ENCODE measurements at places on chromosomes 1 and 21. TPM values are rescaled to one million over a fixed set of nuclear protein-coding genes. Genes with fewer than 3 reads are reported as not detected.

DNA sequence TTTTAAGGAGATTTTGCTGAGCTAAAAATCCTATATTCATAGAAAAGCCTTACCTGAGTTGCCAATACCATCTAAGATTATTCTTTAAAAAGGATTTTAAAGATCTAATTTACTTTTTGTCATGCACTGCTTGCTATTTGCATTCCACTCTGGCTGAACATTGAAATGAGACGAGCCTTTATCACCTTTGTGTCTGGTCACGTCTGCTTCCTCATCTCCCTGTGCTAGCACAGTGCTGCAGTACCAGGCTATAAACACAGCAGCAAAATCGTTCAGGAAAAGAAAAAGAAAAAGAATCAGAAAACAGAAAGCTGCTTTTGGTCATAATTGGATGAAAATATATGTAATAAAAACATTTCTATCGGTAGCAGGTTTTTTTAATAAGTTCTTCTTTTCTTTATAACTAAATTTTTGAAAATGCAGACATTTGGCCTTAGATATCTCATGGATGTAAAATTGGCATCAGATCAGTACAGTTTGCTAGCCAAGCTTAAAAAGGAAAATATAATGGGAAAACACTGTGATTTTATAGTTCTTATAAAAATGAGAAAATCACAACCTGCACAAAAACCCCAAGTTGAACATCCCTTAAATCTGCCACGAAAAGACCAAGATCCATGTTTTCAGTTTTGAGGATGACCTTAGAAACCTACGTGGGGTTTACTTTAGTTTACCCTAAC lies 735.7 kb upstream of the CXADR start:
- H3K36me3 ChIP-seq: no peaks in the 10 kb centered on the region
- DNase-seq: no peak
- H3K4me1 ChIP-seq: no peaks in the 10 kb centered on the region
- no peak overlapping the region for H3K27ac ChIP-seq
- H3K27me3 ChIP-seq: no peaks in the 10 kb centered on the region

Gene LRRC38
- total RNA-seq: 0.17 TPM

DNA sequence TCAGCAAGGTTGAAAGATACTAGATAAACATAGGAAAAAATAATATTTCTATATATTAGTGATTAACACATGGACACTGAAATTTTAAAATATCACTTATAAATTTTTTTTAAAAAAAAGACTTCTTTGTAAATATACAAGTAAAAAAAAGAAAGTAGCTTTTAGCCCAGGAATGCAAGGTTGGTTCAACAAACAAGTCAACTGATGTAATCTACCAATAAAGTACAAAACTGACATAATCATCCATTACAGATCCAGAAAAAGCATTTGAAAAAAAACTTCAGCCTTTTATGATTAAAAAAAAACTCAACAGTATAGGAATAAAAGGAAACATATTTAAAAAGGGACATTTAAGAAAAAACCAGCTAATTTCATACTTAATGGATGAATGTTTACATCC lies 48.4 kb downstream of the TRMT1L start:
- H3K36me3 ChIP-seq: no peaks in the 10 kb centered on the region
- no peaks in the 10 kb centered on the region for H3K4me1 ChIP-seq
- no peak overlapping the region for H3K4me3 ChIP-seq
- no peak for DNase-seq
- no peak overlapping the region for H3K27ac ChIP-seq

- no peak for DNase-seq
- H3K4me3 ChIP-seq: no peak overlapping the region
- no peak overlapping the region for H3K27ac ChIP-seq
- H3K27me3 ChIP-seq: no peaks in the 10 kb centered on the region
- no peaks in the 10 kb centered on the region for H3K4me1 ChIP-seq
- H3K36me3 ChIP-seq: no peaks in the 10 kb centered on the region
These were observed 78.3 kb downstream of the ATP1B1 start for GRCh38 chr1:169184812-169185211.

GRCh38 chr1:197441999-197442414 lies 174.0 kb downstream of the CRB1 start:
- H3K4me3 ChIP-seq: no peak overlapping the region
- H3K4me1 ChIP-seq: no peaks in the 10 kb centered on the region
- no peaks in the 10 kb centered on the region for H3K27me3 ChIP-seq
- no peaks in the 10 kb centered on the region for H3K36me3 ChIP-seq
- no peak for DNase-seq
- H3K27ac ChIP-seq: no peak overlapping the region

GRCh38 chr1:219402925-219403324 lies 210.0 kb downstream of the ZC3H11B start:
- H3K27ac ChIP-seq: no peak overlapping the region
- no peak for DNase-seq
- H3K4me1 ChIP-seq: peaks cover 4% of the 10 kb centered on the region
- no peaks in the 10 kb centered on the region for H3K27me3 ChIP-seq
- no peaks in the 10 kb centered on the region for H3K36me3 ChIP-seq
- H3K4me3 ChIP-seq: no peak overlapping the region

Gene PTBP2
- 14.7 TPM for total RNA-seq

Gene FALEC
- total RNA-seq: 1.0 TPM

Gene CFHR3
- total RNA-seq: 0.23 TPM

- H3K36me3 ChIP-seq: no peaks in the 10 kb centered on the region
- H3K27ac ChIP-seq: no peak overlapping the region
- H3K4me3 ChIP-seq: no peak overlapping the region
These were observed 624.2 kb downstream of the PLPP3 start for GRCh38 chr1:55955016-55955621.

DNA sequence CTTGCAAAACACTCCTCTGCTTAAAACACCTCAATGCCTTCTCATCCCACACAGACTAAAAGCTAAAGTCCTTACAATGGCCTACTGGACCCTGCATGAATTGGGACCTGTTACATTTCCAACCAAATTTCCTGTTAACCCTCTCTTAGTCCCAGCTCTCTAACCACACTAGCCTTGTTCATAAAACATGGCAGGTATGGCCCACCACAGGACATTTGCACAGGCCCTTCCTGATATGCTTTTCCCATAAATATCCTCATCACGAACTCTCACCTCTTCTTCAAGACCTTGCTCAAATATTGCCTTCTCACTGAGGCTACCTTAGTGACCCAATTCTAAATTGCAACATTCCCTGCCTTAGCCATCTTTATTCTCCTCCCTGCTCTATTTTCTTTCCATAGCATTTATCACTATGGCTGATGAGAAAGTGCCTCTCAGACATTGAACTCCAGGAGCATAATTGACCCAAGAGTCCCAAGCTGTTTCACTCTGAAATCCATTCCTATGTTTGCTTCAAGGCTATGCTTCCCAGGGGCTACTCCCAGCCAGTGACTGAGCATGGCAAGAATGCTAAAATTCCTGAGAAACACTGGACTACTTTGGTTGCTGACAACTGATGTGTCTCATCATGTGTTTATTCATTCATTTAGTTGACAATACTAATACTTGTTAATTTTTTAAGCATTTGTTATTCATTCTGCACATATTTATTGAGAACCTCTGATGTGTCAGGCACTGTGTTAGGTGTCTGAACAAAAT lies 2.7 kb upstream of the PALMD start:
- no peaks in the 10 kb centered on the region for H3K27me3 ChIP-seq

Gene GLRX2
- 19.0 TPM for total RNA-seq

GRCh38 chr1:216596281-216596862 lies 126.9 kb downstream of the ESRRG start:
- no peaks in the 10 kb centered on the region for H3K36me3 ChIP-seq
- no peak overlapping the region for H3K27ac ChIP-seq

Gene EXTL1
- 0.49 TPM for total RNA-seq

Gene PLA2G2F
- not detected for total RNA-seq

- DNase-seq: no peak
- no peaks in the 10 kb centered on the region for H3K36me3 ChIP-seq
These were observed 20.6 kb downstream of the MATN1 start for GRCh38 chr1:30702823-30703222.

- H3K36me3 ChIP-seq: no peaks in the 10 kb centered on the region
- no peak overlapping the region for H3K4me3 ChIP-seq
- H3K27ac ChIP-seq: no peak overlapping the region
- no peak for DNase-seq
- no peaks in the 10 kb centered on the region for H3K4me1 ChIP-seq
These were observed 6.8 kb downstream of the COL18A1 start for GRCh38 chr21:45411810-45412206.

- no peak for DNase-seq
- H3K4me1 ChIP-seq: peaks cover 26% of the 10 kb centered on the region
- H3K27ac ChIP-seq: no peak overlapping the region
These were observed 9.0 kb upstream of the HTR6 start for GRCh38 chr1:19655718-19656080.

DNA sequence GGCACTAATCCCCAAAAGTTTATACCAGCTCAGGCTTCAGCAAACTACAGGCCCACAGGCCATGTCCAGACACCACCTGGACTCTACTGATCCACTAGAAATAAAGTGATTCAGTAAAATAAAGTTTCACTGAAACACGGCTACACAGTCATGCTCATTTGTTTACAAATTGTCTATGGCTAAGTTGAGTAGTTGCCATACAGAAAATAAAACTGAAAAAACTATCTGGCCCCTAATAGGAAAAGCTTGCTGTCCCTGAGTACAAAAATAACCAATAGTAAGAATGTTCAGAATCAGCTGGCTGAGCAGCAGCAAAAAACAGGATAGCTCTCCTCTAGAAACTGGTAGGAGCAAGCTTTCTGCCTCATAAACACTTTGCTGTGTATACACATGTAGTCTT lies 221.5 kb downstream of the RERE start:
- no peak overlapping the region for H3K4me3 ChIP-seq
- H3K36me3 ChIP-seq: no peaks in the 10 kb centered on the region
- no peak for DNase-seq
- no peaks in the 10 kb centered on the region for H3K27me3 ChIP-seq
- peaks cover 25% of the 10 kb centered on the region for H3K4me1 ChIP-seq
- no peak overlapping the region for H3K27ac ChIP-seq

Gene CFAP45
- 1.9 TPM for total RNA-seq

- H3K27ac ChIP-seq: no peak overlapping the region
- DNase-seq: no peak
- H3K36me3 ChIP-seq: no peaks in the 10 kb centered on the region
- H3K4me1 ChIP-seq: no peaks in the 10 kb centered on the region
- no peak overlapping the region for H3K4me3 ChIP-seq
These were observed 58.9 kb upstream of the COL6A1 start for GRCh38 chr21:45922648-45923047.

GRCh38 chr1:246930830-246931548 lies 759 bp downstream of the AHCTF1 start:
- peaks cover 13% of the 10 kb centered on the region for H3K36me3 ChIP-seq
- H3K4me1 ChIP-seq: peaks cover 16% of the 10 kb centered on the region
- peak; percentile 82 for DNase-seq

Gene CHIA
- total RNA-seq: 6.3 TPM

Gene TRPM2
- total RNA-seq: 10.0 TPM

Gene CR1
- 11.4 TPM for total RNA-seq

DNA sequence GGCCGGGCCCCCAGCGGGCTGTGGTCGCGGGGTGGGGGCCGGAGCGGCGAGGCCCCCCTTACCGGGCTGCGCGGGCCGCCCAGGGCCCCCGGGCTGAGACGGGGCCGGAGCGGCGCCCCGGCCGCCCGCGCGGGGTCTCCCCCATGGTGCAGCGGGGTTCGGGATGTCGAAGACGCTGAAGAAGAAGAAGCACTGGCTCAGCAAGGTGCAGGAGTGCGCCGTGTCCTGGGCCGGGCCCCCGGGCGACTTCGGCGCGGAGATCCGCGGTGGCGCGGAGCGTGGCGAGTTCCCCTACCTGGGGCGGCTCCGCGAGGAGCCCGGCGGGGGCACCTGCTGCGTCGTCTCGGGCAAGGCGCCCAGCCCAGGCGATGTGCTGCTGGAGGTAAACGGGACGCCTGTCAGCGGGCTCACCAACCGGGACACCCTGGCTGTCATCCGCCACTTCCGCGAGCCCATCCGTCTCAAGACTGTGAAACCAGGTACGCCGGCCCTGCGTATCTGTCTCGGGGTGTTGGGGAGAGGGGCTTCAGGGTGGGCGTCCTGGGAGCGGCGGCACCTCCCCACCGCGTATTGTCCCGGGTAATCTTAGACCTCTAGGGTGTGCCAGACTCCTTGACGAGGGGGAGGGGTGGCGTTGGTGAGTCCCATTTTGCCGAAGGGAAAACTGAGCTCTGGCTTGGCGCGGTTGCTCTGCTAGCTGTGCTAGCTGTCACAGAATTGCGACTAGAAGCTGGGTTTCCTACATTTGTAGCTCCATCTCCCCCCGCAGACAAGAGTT lies 745 bp downstream of the MAGI3 start:
- H3K27ac ChIP-seq: peak overlapping the region; percentile 86
- H3K4me3 ChIP-seq: peak overlapping the region; percentile 87
- H3K36me3 ChIP-seq: no peaks in the 10 kb centered on the region

DNA sequence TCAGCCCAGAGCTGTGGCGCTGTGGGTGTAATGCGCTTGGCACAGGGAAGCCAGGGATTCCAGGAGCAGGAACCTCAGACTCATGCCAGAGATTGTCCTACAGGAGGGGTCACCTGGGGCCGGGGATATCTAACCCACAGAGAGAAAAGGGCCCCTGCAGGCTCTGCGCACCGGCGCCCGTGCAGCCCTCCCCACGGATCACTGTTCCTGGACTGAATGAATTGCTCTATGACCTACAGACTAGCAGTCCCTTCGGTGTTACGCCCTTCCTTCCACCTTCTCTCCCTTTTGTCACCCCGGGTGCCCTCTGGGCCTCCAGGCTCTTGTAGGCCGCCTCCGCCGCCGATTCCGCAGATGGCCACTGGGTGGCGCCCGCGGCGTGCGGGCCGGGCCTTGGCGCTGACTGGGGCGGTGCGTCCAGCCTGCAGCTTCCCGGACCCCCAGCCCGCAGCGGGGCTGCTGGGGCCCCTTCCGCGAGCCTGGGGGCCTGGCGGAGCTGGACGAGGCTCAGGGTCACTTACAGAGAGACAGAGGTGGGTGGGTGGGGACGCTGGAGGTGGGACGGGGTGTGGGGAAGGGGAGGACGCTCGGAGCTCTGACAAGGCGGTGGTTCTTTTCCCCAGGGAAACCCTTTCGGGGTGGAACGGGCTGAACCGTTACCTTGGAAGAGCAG lies 101.3 kb downstream of the IER5 start:
- H3K4me3 ChIP-seq: no peak overlapping the region
- H3K27ac ChIP-seq: no peak overlapping the region
- no peaks in the 10 kb centered on the region for H3K4me1 ChIP-seq

- H3K36me3 ChIP-seq: no peaks in the 10 kb centered on the region
- no peak for DNase-seq
- H3K27me3 ChIP-seq: no peaks in the 10 kb centered on the region
- no peak overlapping the region for H3K27ac ChIP-seq
- H3K4me3 ChIP-seq: no peak overlapping the region
These were observed 150.3 kb downstream of the NCAM2 start for GRCh38 chr21:21148514-21148913.
